ENCODE measurements at places on chromosomes 4 and X. TPM values are rescaled to one million over a fixed set of nuclear protein-coding genes. Genes with fewer than 3 reads are reported as not detected.

The ZNF711 gene
- total RNA-seq, result 6.4 TPM

The ADH4 gene
- total RNA-seq, result 1.6 TPM

The VCX3B gene
- not detected for total RNA-seq

The SAGE1 gene
- not detected for total RNA-seq

The CLNK gene
- 0.31 TPM for total RNA-seq

The NXT2 gene
- 10.1 TPM for total RNA-seq

The SPANXD gene
- total RNA-seq, result not detected

The RAP2C gene
- total RNA-seq, result 18.6 TPM
